NAMALWA (cell line): ENCODE measurements at places on chromosomes 13 and 19.
A peak's percentile ranks its signal among the peaks of the same experiment; 100 is the strongest.

DNA sequence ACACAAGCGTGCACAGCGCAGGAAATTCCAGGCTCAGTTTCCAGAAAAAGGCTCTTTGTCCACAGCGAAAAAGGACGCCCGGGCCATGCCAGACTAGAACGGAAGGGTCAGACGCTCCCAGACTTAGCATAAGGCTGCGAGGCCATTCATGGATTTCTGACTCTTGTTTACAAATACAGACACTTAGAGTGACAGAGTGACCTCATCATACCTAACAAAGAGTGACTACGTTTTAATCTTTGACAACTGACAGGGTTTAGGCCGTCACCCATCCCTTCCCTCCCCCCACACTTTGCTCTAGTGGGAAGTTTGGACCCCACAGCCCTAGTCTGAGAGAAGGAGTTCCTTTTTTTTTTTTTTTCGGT is 418 bp upstream of the ZNF709 start:
- no peak for DNase-seq

- DNase-seq: no peak
Measured at GRCh38 chr19:19110410-19111135, 27.7 kb downstream of the TMEM161A start.

- no peak for DNase-seq
Measured at GRCh38 chr19:50998061-50998460, 3.3 kb downstream of the KLK8 start.

- DNase-seq: no peak
Measured at GRCh38 chr19:412356-413355, 3.7 kb upstream of the C2CD4C start.

- DNase-seq: no peak
Measured at GRCh38 chr19:52297601-52298364, 814 bp downstream of the ZNF480 start.

DNA sequence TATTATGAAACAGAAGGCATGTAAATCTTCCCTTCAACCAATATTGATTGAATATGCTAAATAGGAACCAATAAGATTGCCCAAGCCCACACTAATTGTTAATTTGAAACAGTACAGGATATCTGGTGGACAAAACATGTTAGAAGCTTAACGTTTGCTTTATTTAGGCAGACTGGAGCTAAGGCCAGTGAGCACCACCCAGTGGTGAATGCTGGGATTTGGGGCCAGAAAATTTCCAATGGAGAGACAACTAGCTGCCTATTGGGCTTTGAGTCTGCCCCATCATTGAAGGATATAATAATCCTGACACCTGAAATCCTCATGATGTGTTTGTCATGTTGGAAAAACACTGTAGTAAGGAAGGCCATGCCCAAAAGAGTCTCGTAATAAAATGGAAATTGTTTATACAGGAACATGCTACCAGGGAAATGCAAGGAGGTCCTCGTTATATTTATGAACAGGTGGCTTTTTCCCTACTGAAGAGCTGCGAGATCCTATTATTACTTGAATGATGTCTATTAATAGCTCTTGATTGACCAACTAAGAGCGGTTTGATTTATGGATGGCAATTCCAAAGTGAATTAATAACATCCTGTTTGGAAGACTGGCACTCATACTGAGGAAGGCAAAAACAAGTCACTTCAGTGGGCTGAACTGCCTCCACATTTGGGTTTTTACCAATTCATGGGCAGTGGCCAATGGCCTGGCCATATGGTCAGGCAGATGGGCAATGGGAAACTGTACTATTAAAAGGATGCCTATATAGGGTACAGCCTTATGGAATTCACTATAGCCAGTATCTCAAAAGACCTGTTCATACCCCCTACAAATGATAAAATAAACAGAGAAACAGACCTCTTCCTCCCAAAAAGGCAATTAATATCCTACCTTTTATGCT is 8.7 kb downstream of the SIGLECL1 start:
- DNase-seq: peak; percentile 65

DNA sequence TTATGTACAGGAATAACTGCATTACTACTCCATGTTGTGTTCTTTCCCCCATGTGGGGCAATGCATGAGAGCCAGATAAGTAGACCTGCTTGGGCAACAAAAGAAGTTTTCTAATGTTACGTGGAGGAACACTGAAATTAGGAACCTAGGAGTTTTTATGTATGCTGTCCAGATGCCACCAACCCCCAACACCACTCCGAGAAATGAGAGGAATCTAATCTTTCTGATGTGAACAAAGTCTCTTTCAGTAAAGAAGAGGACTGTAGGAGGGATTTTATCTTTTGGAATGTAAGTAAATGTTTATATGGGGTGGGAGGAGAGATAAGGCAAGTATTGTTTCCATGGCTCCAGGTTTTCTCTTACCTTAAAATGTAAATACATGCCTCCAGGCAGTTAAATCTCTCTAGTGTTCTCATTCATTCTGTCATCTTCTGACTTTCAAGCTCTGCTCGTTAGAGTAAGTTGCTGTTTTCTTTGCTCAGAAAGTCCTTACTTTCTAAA is 820.6 kb downstream of the PCDH17 start:
- no peak for DNase-seq
